ENCODE measurements at places on chromosomes 7 and 10.

DNA sequence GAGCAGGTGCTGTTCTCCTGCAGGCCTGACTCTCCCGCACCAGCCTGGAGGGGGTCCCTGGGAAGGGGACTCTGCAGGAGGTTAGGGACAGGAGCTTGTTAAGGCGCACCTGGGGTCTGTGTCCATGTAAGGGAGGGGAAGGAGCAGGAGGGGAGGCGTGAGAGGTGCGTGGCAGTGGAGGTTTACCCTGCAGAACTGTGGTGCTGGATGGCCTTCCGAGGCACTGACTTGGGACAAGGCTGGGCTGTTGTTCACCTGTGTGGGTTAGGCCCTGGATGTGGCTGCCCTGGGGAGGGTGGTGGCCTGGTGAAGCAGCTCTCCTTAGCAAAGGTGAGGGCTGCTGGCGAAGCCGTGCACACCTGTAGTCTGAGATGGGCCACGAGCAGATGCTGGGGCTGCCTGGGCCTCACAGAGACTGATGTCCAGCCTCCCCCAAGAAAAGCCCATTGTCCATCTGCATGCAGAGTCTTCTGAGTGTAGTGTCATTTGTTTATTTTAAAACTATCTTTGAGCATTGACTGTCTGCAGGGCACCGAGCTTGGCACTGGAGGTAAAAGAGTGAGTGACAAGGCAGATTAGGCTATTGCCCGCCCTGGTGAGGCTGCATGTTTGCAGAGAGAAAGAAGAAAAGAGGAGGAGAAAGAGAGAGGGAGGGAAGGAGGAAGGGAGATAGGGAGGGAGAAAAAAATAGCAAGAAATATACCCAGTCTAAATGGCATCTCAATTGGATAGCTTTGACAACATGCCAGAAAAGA, 225.3 kb downstream of the GLRX3 start:
- DNase-seq, result no peak

- peak; percentile 17 for DNase-seq
Observed at GRCh38 chr10:101839416-101840063, 4.1 kb downstream of the KCNIP2 start.

- no peak for DNase-seq
Observed at GRCh38 chr7:1231214-1232102, 1.2 kb upstream of the UNCX start.

- DNase-seq, result no peak
Observed at GRCh38 chr10:100370714-100371481, 23.9 kb downstream of the SCD start.

GRCh38 chr7:121276313-121276712, 52.5 kb upstream of the WNT16 start:
- DNase-seq, result no peak

GRCh38 chr7:19105546-19105945, 11.9 kb downstream of the TWIST1 start:
- no peak for DNase-seq

GRCh38 chr10:18140957-18141845, 977 bp downstream of the CACNB2 start:
- no peak for DNase-seq

DNA sequence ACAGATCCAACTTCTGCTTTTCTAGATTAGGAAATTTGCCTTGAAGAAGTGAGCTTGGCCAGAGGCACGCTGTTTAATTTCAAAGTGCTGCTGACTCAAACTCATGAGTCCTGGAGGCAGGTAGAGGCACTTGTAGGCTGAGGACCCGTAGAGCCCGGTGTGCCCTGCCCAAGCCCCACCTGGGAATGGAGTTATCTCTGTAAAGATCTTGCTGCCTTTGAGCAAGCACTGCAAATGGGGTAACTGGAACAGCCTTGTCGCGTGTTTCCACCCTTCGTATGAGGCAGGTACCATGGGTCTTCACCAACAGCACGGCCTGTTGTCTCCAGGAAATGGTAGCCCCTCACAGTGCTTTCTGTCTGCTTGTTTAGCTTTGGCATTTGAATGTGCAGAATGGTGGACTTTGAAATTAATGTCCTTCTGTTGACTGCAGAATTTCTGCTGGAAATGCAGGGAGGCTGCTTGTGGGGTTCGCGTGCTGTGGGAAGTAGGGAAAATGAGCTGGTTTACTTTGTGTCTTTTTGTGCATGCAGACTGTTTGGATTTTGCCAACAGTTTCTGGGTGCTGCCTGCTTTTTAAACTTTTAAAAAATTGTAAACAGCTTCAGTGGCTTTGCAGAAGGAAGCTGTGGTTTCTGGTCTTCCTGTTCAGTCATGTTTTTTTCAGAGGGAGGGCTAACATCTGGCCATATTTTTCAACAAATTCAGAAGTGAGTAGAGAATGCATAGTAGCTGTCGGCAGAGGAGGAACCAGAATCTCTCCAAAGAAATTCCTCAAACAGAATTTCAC, 27.2 kb downstream of the CCM2 start:
- DNase-seq, result no peak

DNA sequence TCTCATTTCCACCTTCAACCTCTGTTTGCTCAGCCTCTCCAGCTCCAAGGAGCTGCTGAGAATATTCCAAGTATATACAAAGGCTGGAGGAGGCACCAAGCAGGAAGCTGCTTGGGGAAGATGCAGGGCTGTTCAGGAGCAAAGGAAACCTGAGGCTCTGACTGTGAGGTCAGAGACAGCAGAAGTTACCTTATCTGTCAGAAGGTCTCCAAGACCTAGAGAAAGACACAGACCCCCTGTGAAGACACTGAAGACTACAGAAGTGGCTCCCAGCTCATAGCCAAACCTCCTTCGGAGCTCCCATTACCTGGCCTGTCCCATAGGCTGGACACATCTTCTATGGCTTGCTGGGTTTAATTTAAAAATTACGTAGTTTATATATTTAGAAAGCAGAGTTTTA, 53.2 kb downstream of the PKD1L1 start:
- DNase-seq, result no peak

GRCh38 chr7:81692146-81692905, 77.5 kb downstream of the HGF start:
- DNase-seq, result no peak

DNA sequence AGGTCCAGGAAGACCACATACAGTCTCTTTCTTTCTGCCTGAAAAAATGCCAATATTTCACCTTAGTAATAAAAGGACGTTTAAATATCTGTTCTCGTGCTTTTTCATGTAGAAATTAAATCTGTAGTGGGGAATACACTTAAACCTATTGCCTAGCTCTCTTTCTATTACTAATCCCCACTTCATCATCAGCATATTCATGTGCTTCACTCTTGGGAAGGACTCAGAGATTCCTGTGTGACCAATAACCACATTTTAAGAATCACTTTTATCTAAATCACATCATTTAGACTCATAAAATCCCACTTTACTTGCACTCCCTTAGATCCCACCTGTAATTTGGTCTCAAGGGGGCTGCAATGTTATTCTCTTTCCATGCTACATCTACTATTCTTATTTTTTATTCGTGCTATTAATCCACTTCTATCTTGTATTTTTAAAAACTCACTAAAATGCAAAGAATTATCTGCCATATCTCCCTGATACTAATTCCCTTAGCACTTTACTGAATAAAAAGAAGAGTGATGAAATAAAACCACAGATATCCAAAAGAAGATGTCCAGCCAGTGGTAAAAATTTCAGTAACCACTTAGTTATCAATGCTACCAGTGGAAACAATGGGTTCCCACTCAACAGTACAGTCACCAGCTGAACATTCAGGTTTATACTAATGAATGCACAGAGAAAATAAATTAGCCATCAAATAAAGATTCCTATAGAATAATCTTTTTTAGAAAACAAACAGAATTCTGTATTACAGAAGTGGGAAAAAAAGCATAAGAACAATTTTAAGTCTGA, 102.1 kb downstream of the PPP1R17 start:
- no peak for DNase-seq

DNA sequence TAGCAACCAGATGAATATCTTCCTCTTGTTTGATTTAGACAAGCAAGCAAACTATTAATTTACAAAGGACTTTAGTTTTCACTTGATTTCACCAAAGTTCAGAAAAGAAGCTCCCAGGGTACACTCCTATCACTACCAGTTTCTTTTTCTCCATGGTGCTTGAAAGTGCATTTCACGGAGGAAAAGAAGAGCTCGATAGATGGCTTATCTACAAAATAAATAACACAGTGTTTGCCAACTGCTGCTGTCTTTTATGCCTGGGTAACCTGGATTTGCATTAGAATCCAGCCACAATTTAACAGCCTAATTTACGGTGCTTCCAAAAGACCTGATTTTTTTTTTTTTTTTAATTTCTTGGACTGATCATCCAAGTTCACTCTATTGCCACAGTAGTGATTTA, 275.7 kb downstream of the GPR37 start:
- peak; percentile 51 for DNase-seq

DNA sequence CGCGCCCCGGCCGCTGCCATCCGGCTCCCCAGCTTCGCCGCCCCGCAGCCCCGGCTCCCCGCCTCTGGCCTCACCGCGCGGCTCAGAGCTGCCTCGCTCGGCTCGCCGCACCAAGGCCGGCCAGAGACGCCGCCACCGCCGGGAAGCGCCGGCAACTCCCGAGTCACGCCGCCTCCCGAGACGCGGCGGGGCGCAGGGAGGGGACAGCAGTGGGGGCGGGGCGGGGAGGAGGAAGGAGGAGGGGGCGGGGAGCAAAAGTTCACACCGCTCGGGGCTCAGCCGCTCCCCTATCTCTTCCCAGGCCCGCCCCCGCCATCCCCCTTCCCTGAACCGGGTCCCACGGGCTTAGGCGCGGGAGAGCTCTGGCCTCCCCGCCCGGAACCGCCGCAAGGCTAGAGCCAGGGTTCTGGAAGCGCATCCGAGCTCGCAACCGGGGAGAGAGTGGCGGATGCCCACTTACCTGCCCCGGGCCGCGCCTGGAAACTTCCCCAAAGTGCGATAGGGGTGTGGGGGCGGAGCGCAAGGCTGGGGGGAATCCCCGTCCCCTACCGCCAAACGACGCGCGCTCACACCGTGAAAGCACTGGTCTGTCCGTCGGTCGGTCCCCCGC, 1.0 kb downstream of the CHST15 start:
- no peak for DNase-seq

DNA sequence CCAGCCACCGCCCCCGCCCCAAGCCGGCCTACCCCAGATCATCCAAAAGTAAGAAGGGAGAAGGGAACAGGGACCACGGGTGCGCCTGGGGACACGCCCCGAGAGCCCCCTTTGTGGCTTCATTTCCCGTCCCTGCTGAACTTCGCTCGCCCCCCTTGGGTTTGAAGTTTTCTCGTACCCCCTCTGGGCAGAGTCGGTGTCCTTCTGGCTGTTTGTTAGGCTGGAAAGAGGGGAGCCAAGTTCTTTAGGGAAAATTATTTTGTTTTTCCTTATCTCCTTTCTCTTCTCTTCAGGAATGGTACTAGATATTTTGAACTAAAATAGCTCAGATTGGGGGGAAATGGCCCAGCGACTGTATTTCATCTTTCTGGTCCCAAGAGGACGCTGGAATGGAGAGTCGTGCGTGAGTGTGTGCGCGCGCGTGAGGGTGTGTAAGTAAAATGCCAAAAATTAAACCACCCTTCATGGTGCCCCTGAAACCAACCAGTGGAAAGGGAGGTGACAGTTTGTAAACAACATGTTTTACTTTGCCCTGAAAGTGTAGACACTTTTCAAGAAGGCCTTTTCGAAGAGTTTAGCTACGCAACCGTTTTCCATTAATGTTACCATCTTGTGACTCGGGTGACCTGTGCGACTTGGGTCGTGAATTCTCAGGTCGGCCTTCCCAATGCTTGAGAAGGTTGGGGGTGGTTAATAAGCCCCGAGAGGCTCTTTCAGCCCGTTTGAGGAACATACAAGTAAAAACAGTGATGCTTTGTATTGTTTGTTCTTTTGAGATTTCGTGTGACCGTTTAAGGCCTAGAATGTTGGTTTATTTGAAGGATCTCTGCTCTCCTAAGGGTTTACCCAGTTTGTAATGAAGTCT, 694 bp downstream of the RBM20 start:
- DNase-seq, result no peak

- no peak for DNase-seq
Observed at GRCh38 chr10:11180228-11180627, 162.6 kb downstream of the CELF2 start.

DNA sequence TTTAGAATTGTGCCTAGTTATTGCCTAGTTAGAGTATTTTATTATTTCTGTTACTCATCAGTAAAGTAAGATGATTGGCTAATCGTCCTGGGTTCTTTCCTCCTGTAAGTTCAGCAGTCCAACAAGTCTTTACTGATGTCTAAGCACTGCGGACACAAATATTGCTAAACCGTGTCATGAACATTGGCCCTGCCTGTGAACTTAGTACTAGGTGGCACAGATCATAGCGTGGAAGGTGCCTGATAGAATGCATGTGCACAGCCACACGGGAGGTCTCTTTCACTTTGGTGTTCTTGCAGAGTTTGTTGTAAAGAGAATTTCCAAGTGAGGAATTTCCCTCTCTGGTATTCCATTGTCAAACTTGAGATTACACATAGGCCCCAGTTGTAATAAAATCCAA, 38.0 kb downstream of the RBM33 start:
- DNase-seq, result no peak

DNA sequence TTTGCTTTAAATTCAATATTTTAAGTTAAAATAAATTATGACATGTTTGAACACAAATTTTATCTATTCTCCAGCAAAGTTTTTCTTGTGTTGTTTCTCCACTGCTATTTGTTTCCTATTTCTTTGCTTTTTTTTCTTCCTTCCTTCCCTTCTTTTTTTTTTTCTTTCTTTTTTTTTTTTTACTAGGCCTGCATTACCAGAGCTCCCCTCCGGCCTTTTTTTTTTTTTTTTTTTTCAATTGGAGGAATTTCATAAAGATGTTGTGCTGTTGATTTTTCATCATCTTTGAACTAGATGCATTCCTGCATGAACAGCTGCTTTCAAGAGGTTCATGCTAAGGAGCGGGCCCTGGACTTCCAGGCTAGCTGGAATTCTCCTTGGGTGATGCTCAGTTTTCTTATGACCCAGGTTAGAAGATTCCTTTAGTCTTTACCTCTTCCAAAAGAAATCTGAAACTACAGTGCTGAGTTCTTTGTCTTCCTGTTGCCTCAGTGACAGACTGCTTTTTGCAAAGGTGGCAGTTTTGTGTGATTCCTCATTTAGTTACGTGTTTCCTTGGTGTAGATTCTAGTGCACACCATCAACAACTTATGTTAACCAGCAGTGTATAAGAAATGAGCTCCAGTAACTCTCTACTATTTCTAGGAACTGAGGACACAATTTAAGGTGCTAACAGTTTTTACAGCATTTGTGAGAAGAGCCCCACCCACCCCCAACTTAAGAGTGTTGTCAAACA, 4.8 kb upstream of the CAMK1D start:
- DNase-seq, result no peak

- DNase-seq, result no peak
Observed at GRCh38 chr7:143415742-143416397, 7.2 kb upstream of the EPHA1 start.

- DNase-seq, result no peak
Observed at GRCh38 chr10:89256340-89256739, 4.8 kb upstream of the LIPA start.

DNA sequence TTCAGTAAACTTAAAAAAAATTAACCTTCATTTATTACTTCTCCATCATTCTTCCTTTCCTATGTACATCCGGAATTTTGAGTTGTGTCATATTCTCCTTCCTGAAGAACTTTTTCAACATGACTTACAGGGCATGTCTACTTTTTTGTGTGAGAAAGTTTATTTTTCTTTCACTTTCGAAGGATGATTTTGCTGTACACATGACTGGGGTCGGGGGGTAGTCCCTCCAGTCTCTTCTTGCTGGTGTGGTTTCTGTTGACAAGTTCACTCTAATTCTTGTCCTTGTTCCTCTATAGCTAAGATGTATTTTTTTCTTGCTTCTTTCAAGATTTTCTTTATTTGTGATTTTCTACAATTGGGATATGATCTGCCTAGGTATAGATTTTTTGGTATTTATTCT, 55.8 kb downstream of the INPP5A start:
- no peak for DNase-seq

- no peak for DNase-seq
Observed at GRCh38 chr10:34705563-34705962, 109.5 kb downstream of the PARD3 start.
